ENCODE measurements at places on chromosomes 2 and 18.

- DNase-seq, result no peak
Observed at GRCh38 chr2:128835342-128835855, 516.7 kb upstream of the HS6ST1 start.

GRCh38 chr2:18588049-18588448, 1.3 kb downstream of the NT5C1B start:
- DNase-seq, result no peak

DNA sequence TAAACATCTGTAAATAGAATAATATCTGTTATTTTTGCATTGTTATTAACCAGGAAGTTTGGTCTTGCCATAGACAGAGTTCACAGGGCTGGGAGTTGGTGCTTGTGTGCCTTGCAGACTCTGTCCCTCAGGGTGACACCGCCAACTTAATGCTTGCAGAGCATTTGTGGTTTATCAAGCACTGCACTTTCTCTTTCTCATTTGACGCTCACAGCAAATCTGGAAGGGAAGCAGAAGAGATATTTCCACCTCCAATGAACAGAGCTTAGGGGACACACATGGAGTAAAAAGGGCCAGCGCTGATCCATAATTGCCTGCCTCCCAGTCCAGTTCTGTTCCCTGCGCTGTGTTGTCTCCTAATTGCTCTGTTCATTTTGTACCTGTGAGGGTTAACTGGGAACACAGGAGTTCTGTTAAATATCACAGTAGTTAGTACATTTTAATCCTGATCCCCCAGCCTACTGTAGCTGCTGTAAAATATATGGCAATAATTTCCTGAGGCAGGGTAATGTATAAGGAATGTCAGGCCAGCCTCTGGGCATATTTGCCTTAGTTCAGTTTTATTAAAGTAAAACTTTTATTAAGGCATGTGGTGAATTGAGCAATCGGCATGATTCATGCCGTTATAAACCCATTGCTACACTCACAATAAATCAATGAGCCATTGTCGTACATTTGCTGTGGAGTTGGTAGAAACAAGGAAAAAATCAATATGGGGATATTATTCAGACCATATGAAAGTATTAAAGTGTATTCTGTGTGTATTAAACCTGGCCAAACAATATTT, 182.5 kb upstream of the OSR1 start:
- no peak for DNase-seq

- no peak for DNase-seq
Observed at GRCh38 chr2:64142741-64143168, 1.5 kb downstream of the PELI1 start.

GRCh38 chr2:138063181-138063580, 98.9 kb downstream of the HNMT start:
- no peak for DNase-seq

DNA sequence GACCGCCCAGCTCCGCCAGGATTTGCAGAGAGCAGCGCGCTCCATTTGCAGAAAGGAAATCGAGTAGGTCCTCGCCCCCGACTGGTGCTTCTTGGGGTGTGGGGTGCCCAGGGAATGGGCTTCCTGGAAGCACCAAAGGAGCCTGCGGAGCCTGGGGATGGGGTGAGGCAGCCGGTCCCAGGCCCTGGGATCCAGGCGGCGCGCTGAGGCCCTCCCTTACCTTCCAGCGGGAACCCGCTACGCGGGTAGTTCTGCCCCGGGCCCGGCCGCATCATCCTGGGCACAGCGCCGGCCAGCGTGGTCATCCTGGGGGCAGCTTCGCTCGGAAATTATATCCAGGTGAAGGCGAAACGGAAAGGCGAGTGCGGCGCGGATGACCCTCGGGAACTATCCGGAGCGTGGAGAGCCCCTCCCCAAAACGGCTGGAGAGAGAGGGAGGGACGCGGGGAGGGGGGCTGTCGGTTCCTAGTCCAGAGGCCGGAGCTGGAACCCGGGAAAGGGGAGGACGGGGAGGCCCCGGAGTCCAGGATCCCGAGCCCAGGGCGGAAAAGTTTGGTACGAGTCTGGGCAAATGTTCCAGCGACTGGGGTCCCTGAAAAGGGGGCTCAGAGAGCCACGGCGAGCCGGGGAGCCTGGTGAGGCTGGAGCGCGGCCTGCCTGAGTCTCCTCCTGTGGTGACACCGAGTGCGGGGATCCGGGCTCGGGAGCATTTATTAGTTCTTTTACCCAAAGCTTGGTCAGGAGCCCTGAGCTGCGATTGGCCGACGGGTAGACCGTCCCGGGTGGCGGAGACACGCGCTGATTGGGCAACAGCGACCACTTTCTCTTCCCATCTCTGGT, at the start of gene PAX3:
PAX3 (minus strand) TSS at position 688 of the 840 bp plus-strand sequence; CDS start at position 305, 383 bp downstream.
- DNase-seq, result no peak

GRCh38 chr2:183950673-183951072, 647.7 kb upstream of the ZNF804A start:
- DNase-seq, result no peak

DNA sequence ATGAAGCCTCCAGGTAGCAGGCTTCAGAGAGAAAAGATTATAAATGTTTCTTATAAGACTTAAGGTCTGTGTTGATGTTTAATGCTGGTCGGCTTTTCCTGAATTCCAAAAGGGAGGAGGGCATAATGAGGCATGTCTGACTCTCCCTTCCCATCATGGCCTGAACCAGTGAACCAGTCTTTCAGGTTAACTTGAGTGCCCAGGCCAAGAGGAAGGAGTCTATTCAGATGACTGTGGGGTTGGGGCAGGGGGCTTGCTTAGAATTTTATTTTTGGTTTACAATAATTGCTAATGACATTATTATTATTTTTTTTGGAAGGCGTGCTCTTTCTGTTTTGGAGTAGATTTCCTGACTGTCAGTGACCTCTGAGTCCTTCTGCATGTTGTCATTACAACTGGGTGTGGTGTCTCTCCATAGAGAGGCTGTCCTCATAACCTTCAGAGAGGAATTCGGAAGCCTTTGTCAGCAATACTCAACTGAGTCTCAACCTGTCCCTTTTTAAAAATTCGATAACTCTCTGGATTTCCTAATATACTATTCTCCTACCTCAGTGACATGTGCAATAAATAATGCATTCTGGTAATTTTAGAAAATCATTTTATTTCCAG, 275.1 kb upstream of the CXCR4 start:
- DNase-seq, result no peak

- DNase-seq, result peak; percentile 21
Observed at GRCh38 chr2:54665436-54665856, 58.0 kb upstream of the EML6 start.

DNA sequence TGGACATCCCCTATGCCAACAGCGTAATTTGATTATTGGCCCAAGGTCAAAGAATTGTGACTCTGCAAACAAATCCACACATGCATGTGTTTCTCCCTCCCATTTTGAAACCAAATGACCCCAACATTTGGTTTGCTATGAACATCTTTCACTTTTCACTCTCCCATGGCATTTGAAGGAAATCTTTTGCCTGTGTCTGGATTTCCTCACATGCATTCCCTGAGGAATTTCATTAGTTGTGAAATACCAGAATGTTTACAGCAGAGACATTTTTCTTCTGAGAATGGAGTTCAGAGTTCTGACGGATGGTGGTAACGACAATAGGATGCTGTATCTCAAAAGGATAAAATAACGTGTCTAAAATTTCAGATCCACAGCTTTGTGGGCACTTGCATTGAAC, 60.3 kb upstream of the LMAN1 start:
- DNase-seq, result no peak

DNA sequence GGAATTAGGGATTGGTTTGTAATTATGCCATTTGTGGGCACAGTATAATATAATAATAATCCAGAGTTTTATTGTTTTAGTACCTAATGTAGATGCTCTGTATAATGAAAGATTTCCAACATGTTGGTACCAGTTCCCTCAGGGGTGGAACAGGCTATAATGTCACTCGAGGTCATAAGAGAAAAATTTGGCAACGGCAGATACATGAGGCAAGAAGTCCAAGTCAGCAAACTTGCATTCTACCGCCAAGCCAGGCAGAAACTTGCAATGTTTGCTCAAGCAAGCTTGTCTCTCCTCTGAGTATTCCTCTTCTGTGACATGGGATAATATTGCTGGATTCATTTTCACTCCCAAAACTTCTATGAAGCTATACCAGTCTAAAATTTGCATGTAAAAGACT, 520.0 kb upstream of the SALL3 start:
- DNase-seq, result no peak

DNA sequence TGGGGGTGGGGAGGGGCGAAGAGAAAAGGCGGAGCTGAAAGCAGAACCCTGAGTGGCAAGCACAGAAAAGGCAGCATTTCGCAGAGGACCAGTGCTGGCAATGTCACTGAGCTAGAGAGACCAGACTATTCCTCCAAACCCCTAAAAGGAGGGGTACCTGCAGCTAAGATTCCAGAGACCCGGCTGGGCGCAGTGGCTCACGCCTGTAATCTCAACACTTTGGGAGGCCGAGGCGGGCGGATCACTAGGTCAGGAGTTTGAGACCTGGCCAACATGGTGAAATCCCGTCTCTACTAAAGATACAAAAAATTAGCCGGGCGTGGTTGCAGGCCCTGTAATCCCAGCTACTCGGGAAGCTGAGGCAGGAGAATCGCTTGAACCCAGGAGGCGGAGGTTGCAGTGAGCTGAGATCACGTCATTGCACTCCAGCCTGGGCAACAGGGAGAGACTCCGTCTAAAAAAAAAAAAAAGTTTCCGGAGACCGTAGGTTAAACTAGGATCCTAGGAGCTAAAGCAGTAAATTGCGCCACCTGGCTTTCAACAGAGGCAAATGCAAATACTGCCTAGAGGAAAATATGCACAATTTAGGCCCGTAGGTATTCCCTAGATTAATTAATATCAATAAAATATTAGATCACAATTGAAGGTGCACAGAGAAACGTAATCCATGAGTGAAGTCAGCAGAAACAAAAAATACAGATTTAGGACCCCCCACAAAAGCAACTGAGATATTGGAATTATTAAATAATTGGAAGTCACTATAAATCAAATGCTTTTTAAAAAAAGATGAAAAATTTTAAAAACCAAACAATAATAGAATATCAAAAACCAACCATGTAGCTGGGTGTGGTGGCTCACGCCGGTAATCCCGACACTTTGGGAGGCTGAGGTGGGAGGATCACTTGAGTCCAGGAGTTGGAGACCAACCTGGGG, 4.9 kb downstream of the UCN start:
- DNase-seq, result peak; percentile 54

- DNase-seq, result no peak
Observed at GRCh38 chr18:79485788-79486355, 90.1 kb downstream of the NFATC1 start.

DNA sequence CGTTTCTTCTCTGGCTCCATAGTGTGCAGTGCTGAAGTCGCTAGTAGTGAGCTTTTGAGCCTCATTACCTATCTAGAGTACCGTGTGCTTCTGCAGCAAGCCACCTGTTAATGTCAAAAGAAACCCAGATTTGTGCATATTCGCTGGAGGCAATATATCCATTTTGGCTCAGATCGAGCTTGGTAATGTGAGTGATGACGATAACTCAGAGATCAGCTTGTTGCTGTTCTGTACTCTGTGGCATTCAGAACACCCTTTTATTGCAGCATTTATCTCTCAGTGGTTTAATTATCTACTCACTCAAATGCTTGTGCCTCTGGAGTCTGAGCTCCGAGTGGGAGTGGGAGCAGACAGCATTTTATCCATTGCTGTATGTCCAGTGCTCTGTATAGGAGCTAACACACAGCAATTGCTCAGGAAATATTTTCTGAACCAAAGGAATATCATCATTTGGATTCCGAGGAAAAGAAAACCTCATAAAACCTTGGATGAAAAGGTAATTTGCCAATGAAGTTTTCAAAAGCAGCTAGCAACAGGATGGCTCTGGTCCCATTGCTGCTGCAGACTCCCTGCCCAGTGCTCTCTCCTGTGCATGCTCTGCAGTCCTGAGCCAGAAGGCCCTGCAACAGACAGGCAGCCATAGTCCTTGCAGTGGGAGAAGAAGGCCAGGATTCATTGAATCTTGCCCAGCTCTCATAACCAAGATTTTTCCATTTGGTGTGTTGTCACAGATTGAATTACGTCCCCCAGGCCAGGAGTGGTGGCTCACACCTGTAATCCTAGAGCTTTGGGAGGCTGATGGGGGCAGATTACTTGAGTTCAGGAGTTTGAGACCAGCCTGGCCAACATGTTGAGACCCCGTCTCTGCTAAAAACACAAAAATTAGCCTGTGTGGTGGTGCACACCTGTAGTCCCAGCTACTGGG, 183.8 kb downstream of the MYCN start:
- no peak for DNase-seq

GRCh38 chr2:176664478-176664877, 395.2 kb downstream of the MTX2 start:
- DNase-seq, result no peak

DNA sequence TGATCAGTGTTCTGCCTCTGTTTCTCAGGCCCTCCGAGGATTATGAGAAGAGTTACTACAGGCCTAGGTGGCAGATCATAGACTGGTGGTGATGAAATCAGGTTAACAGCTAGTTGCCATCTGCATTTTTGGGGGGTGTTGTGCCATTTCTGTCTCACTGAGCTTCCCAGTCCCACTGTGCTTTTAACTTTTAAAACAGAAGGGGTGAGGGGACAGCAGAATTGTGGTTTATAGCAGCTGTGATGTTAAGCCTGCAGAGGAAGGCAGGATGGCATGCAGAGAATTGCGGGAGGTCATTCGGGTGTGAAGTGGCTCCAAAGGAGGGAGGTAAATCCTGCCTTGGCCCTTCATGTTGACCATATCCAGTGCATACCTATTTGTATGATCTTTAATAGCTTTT, 5.0 kb downstream of the CAB39 start:
- DNase-seq, result no peak

- peak; percentile 29 for DNase-seq
Observed at GRCh38 chr2:144516981-144517865, 2.7 kb downstream of the ZEB2 start.

DNA sequence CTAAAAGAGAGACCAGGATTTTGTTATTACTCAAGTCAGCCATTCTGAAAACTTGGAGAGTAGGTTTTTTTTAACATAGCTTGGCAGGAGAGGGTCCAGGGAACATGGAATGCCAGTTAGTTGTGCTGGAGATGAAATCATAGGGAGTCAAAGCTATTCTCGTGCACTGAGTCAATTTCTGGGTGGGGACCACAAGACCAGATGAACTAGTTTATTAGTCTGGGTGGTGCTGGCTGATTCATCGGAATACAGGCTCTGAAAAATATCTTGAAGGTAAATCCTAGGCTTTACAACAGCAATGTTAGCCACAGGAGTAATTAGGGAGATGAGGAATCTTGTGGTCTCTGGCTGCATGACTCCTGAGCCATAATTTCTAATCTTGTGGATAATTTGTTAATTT, 921.4 kb downstream of the TRIB2 start:
- no peak for DNase-seq

- no peak for DNase-seq
Observed at GRCh38 chr18:54210463-54210862, 14.0 kb downstream of the MBD2 start.

- DNase-seq, result no peak
Observed at GRCh38 chr18:50250935-50251334, 15.4 kb downstream of the CFAP53 start.

- DNase-seq, result no peak
Observed at GRCh38 chr2:4039896-4040295, 336.5 kb downstream of the DCDC2C start.

DNA sequence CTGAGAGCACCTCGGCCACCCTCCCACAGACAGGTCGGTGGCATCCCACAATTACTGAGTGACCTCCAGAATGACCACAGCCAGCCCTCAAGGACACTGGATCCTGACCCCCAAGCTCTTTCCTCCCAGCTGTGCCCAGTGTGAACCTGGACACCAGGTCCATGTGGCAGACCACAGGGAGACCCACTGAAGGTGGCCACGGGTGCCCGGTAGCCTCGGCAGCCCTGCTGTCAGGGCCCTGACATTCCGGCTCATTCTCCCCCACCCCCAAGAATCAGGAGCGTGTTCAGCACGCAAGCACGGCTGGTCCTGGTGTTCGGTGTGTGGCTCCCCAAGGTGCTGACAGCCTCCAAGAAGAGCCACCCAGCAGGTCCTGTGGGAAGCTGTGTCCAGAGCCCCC, 32.8 kb downstream of the AQP12A start:
- DNase-seq, result no peak
